ENCODE measurements at places on chromosomes 7 and 10.

DNA sequence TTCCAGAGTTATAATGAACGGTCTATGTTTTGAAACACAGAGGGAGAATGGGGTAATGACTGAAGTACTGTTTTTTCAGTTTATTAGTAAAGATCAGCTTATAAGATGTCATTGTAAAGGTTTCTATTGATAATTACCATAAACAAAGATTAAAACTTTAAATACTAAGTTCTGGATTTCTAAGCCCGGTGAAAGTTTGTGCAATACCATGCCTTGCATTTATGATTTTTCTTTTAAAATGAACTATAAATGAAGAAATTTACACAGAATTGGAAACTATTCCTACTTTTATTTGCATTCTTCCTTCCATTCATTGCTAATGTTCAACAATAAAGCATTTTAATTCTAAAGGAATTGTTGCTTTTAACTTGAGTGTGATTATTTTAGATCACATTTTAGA, 4.9 kb downstream of the MEOX2 start:
- no peak for DNase-seq

GRCh38 chr7:22181663-22182062, 175.3 kb downstream of the RAPGEF5 start:
- DNase-seq: no peak

DNA sequence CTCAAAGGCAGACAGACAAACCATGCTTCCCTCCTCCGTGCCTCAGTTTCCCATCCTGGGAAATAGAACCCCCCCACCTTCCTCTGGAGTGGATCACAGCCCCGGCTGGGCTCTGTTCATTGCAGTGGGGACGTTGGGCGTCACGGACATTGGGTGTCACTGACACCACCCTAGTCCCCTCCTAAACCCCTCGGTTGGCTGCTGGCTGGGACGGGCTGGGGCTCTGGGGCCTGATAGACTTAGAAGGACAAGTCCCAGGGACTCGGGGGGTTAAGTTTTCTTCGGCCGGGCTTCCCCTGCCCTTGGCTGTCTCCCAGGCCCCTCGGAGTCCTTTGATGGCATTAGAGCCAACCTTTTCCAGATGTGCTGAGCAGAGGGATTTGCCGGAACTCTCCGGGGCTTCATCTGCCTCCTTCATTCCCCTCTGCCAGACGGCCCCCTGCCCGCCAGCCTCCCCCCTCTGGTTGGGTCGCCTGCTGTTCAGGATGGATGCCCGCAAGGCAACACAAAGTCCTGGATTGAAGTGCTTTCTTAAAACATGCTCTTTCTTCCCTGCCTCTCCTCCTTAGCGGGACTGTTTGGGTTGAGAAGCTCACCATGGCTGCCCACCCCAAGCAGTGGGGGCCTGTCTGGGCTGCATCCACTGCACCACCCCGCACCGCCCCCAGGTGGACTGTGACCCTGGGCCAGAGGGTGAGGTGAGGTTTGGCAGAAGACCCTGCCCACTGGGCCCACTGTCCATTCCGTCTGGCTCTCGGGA, 73.0 kb downstream of the COL26A1 start:
- no peak for DNase-seq

DNA sequence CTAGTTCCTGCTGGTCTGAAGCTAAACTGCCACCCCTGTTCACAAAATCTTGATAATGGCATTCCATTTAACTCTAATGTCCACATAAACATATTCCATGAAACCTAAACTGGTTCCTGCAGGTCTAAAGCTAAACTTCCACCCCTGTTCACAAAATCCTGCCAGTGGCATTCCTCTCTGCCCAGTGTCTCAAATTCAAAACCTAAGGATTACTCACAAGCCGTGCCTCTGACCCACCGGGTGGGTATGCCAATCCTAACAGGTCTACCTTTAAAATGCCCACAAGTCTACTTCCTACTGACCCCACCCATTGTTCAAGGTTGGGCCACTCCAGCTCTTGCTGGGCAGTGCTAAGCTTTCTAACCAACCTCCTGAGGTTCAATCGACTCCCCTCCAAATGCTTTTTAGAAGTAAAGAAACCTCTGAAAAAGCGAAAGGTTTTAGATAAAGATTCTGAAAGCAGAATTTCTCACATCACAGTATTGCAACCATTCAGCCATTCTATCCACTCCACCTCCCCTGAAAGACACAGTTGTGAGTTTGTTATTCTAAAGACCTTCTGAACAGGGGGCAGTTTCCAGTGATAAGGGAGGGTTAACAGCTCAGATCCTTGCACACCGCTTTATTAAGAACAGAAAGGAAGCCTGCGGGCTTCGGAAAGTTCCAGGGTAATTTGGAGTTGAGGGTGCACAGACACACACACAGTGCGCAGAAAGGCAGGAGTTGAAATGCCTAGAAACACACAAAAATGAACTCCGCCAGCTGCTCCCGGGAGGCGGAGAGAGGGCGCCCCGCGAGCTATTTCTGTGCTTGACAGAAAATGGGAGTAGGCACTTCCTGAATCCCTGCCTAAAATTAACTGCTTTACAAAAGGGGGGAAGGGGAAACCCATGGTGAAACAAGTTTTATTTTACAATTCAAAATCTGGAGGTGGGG, 87.7 kb downstream of the TNS3 start:
- no peak for DNase-seq

GRCh38 chr7:110105840-110106239, 985.1 kb upstream of the LRRN3 start:
- no peak for DNase-seq

DNA sequence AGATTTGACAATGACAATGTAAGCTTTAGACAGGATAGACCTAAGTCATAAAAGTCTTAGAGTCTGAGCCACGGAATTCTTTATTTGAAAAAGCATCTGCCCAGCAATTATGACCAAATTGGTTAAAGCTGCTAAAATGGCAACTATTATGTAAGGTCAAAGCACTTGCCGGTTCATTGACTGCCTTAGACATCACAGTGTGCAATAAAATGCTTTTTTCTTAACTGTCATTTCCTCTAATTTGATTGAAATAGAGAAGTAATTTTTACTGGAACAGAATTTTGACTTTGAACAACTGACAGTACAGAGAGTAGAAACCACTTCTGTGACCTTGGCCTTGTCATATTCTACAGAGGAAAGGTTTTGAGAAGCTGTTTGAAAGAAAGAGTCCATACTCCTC, 142.9 kb downstream of the THSD7A start:
- no peak for DNase-seq

- DNase-seq: peak; percentile 23
Measured at GRCh38 chr7:112550468-112551060, 69.8 kb downstream of the LSMEM1 start.

DNA sequence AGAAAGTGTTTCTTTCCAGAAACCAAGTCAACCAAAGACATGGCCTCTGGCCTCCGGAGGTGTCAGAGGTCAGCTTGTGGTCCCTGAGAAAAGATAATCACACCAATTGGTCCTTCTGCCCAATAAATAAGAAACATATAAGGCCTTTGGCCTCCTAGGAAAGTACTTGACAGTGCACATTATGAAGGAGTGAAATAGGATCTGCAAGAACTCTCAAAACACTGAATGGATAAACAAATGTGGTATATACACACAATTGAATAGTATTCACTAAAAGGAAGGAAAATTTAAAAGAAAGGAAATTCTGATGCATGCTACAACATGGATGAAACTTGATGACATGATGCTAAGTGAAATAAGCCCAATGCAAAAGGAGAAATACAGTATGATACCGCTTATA, 35.4 kb upstream of the NRF1 start:
- no peak for DNase-seq

DNA sequence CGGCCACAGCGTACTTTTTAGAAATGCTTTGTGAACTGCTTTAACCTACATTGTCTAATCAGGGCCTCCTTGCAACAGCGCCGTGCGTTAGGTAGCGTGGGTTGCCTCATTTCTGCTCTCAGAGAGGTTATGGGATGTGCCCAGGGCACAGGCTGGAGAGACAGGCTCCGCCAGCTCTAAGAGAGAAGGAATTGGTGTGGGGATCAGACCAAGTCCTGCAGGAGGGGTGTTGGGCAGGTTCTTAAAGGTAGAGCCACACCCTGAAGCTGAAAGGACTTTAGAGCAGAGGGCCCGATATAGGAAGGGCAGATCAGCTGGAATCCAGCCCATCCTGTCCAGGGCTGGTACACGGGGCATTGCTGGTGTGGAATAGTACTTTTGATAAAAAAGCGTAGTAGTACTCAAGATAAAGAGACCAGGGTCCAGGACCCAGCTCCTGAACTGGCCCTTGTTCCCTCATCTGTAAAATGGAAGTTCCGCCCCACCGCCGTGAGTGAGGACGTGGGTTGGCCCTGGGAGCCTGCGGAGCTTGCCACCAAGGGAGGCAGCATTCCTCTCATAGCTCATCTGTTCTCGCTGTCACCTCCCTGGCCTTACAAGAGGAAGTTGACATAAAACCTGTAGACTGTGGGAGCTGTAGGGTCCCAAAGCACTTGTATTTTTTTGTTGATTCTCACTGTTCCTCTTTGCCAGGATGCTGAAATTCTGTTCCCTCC, 37.2 kb downstream of the TMEM120A start:
- peak; percentile 85 for DNase-seq

- DNase-seq: no peak
Measured at GRCh38 chr10:97861924-97862323, 12.3 kb downstream of the GOLGA7B start.

GRCh38 chr10:79346012-79346340, 1.3 kb upstream of the PPIF start:
- no peak for DNase-seq

Data from Caki2 (cell line).